NT2/D1 (cell line): ENCODE measurements at places on chromosomes 4 and X.

DNA sequence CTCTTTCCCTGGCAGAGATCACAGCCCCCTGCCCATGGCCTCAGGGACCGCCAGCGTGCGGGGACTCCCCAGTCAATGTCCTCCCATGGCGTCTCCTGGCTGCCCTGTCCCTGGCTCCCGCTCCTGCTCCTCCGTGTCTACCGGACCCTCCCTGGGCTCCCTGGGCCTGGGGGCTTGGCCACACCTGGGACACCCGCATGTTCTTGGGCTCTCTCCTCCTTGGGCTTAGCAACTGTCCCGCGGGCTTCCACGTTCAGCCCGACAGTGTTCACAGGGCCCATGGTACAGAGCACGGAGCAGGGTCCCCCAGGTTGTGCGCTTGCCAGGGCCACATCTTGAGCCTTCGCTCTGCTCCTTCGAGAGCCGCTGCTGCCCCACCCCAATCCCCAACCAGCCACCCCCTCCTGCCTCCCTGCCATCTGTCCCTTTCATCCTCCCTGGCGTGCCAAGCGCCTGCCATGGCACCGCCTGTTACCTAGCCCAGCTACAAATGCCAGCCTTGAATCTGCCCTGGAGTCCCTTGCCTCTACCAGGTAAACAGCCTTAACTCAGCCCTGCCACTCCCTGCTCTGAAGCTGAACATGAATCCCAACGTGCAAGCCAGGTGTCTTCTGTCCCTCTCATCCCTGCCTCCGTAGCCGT lies 3.9 kb downstream of the AVPR2 start:
- DNase-seq = no peak

- no peak for DNase-seq
These were observed 6.7 kb downstream of the ARL13A start for GRCh38 chrX:100976211-100976610.

DNA sequence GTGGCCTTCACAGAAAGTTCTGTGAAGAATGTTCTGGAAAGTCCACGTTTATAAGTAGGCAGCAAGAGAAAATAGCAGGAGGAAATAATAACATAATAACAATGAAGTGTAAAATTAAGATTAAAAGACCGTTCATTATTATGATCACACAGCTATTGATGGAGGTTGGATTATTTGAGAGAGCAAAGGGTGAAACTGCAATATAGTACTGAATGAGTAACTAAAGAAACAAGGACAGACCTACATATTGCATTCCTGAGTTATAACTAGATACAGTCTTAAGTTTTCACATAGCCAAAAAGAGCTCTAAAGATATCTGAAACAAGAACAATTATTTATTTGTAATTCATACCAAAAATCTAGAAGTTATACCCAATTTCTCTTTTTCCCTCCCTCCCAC lies 122.9 kb upstream of the TMEM164 start:
- no peak for DNase-seq

DNA sequence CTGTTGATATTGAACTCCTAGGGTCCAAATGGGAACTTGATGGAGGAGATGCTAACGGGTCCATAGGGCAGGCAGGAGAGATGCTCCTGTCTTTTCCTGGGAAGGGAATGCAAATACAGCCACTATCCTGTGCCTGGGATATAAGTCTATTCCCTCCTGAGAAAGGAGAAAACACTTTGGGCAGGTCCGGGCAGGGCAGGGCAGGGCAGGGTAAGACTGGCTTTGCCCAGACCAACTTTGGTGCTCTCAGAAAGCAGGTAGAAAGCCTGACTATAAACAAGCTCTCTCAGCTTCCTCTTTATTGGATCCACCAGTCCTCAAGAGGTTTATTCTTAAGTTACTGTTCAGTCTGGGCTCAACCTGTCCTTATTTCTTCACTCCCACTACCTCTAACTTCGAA lies 232.3 kb downstream of the PTTG2 start:
- DNase-seq = no peak

DNA sequence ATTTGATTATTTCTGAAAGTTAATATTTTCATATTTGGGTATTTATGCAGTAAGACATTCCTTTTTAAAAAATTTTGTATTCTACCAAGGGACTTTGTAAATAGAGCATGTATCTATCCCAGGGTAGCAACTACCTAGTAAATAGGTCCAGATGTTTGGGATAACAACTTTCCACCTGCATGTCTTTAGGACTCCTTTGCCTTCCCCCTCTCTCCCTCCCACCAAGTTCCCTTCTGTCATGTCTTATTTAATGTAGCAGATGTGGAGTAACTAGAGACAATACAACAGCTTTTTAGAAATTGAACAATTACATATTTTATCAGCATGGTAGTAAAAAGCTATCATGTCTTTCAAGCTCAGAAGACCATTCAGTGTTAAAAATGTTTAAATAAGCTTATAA lies 821.0 kb downstream of the C4orf33 start:
- no peak for DNase-seq

DNA sequence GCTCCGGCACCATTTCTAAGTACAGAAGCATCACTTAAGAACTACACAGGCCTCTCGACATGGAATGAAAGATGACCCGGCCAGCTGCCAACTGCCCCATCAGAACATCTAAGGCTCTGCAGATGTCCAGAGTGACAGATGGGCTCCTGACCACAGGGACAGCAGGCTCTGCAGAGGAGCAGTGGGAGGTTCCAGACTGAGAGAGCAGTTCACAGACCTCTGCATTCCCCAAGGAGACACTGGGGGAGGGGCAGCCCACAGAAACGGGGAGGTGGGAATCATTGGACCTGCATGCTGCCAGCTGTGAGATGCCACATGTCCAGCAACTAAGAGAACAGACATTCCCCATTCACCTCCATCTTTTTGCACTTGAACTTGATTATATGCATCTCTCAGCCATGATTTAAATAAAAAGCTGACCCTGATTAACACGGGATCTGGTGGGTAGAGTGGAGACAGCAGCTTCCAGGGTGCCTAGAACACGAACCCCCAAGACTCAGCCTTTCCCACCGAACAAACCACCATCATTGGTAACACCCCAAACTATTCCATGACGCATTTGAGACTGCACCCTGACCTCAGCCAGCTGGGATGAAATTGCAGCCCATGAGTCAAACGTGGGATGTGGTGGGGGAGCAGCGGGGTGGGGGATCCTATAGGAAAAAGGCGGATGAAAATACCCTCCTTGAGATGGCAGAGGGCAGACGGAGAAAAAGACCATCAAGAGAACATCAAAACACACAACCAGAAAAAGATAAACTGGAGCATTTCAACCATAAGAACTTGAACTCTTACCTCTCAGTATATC lies 47.2 kb downstream of the AFAP1 start:
- DNase-seq = no peak

GRCh38 chr4:99859618-99860017 lies 34.6 kb downstream of the LAMTOR3 start:
- DNase-seq = no peak

DNA sequence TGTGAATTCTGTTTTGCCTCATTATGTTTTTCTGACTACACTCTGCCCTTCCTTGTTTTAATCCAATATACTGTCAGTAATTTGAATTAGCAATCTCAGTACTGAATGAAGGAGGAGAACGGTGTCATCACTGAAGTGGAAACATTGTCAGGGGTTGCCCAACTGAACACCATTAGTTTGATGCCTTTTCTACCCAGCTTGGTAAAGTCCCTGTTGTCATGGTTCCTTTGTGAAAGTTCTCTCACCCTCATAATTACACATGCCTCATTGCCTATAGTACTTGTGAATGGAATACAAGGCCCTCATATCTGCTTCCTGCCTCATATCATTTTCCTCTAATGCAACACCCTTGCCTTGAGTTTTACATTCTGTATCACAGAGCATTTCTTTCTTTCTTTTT lies 76.9 kb downstream of the RRAGB start:
- DNase-seq = no peak

DNA sequence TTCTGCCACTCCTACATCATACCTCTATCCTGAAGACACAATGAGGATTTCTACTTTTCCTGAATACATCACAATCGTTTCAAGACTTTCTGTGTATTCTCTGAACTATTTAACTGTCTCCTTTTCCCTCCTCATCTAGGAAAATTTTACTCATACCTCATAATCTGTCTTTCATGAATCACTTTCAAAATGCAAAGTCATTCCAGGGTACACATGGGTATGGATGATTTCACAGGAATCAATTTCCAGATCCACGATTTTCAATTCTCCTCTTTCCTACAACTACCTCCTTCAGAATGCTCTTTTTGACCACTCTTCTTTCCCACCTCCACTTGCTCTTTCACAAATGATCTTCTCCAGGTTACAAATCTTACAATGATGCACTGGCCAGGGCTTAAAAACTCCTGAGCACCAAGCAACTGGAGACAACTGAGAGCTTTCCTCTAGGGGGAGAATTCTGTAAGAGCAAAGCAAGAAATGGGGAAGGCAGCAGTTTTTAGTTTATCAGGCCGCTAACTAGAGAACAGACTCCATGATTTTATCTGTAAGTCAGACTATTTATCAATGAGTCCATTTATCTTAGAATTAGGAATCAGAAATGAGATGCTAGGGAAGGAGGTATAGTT lies 116.4 kb downstream of the PPP3CA start:
- no peak for DNase-seq

GRCh38 chr4:53478671-53479456 lies 101.4 kb downstream of the FIP1L1 start:
- DNase-seq = no peak
